ENCODE measurements at places on chromosomes 11 and 22.

- no peak for DNase-seq
These were observed 265.3 kb downstream of the OPCML start for GRCh38 chr11:133266986-133267385.

GRCh38 chr11:75323609-75324008 lies 27.9 kb downstream of the ARRB1 start:
- DNase-seq = no peak

- no peak for DNase-seq
These were observed 548.0 kb downstream of the ETS1 start for GRCh38 chr11:128039140-128040021.

- no peak for DNase-seq
These were observed 27.8 kb downstream of the TEAD1 start for GRCh38 chr11:12701811-12702592.

DNA sequence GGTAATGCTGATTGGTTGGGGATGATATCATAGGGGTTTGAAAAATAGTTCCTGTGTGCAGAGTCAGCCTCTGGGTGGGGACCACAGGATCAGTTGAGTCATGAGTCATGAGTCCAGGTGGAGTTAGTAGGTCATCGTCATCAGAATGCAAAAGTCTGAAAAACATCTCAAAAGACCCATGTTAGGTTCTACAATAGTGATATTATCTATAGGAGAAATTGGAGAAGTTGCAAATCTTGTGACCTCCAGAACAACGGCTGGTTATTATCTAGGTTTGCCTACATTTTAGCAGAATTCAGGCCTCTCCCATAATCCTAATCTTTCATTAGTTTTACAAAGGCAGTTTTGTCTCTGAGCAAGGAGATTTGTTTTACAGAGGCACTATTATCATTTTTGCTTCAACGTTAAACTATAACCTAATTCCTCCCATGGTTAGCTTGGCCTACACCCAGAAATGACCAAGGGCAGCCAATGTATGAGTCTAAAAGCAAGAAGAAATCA lies 38.9 kb downstream of the MS4A2 start:
- DNase-seq = no peak

GRCh38 chr22:26182723-26183122 lies 13.5 kb downstream of the SEZ6L start:
- no peak for DNase-seq

- DNase-seq = no peak
These were observed 1461.6 kb downstream of the BRD1 start for GRCh38 chr22:48366056-48366455.

DNA sequence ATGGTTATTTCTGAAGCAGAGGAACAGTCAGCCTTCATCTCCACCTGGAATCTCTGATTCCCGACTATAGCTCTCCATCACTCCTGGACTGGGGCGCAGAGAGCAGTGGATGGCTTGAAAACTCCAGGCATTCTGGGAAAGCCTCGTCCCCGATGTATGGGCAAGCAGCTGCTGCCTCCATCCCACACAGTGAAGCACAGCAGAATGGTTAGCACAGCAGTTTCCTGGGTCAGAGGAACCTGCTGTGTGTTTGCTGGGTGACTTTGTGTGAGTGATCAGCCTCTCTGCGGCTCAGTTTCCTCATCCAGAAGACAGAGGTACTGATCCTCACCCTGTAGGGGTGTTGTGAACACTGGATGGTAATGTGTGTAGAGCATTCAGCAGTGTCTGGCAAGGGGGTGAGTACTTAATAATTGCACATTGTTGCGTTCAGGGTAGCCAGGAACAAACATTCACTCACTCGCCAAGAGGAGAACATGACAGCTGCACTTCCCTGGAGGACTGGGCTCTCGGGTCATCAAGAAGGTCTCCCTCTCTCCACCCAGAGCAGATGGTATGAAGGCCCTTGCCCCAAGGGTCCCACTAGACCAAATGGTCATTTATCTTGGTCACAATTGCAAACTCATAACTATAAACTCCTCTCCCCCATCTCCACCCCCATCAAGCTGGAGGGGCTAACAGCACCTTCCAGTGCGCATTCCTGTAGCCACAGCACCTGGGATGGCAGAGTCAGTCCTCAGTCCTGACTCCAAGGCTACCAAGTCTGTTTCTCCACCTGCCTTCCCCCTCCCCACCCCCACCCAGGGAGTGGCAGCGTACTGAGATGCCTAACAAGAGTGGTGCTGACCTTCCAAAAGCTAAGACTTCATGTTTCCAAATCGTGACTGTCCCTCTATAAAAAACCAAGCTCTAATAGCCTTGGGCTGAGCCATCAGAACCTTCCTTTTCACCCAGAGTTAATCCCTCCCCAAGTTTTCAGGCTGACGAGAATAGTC lies 1.5 kb upstream of the CHST1 start:
- peak; percentile 25 for DNase-seq

GRCh38 chr11:99184146-99184545 lies 163.4 kb downstream of the CNTN5 start:
- DNase-seq = no peak

- DNase-seq = no peak
These were observed 14.2 kb downstream of the IFT27 start for GRCh38 chr22:36761553-36762240.

DNA sequence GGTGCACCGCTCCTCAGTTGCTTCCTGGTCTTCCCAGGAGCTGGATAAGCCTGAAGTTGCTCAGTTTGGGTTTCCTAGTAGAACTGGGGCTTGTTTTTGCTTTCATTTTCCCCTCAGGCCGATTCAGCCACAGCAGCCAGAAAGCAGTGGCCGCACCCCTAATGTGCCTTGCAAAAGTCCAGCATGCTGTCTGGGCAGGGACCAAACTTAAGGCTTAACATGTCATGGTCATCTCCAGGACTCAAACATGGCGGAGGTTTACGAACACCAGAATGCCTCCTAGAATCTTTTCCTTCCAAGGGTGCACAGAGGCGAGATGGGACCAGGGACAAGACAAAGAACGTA lies 2.5 kb downstream of the GNG3 start:
- peak; percentile 33 for DNase-seq

DNA sequence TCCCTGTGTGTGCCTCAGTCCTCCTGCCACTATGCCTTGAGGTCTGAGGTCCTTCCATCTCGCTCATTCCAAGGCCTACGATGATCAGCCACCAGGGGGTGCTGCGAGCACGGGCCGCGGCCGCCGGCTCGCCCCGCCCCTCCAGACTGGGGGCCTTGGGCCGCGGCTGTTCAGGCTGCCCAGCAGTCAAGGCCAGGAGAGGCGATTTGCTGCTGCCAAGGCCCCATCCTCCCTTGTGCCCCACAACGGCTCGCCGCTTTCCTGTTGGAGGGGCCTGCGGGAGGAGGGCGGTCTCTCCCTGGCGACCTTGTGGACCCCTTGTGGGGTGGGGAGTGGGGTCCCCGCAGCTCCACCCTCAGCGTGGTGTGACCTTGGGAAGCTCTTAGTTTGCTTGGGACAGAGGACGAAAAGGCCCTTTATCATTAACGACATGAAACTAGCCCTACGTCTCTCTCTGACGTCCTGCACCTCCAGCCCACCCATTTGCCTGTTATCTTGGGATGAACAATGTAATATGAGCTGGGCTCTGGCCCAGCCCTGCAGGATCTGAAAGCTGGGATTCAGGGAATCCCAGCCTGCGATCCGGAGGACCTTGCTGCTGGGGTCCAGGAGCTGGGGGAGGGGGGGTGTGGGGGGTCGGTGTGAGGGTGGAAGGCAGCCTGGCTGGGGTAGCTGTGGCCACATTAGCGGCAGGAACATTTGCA lies 5.3 kb upstream of the GALR3 start:
- DNase-seq = peak; percentile 72

- no peak for DNase-seq
These were observed 280.7 kb downstream of the DLG2 start for GRCh38 chr11:85346484-85346883.

GRCh38 chr11:39968071-39968470 lies 1491.4 kb downstream of the LRRC4C start:
- DNase-seq = no peak

GRCh38 chr11:724778-725386 lies 18.9 kb downstream of the EPS8L2 start:
- DNase-seq = no peak

GRCh38 chr11:111623527-111624030 lies 21.3 kb downstream of the SIK2 start:
- no peak for DNase-seq

GRCh38 chr11:68457216-68457897 lies 3.2 kb upstream of the PPP6R3 start:
- DNase-seq = no peak

DNA sequence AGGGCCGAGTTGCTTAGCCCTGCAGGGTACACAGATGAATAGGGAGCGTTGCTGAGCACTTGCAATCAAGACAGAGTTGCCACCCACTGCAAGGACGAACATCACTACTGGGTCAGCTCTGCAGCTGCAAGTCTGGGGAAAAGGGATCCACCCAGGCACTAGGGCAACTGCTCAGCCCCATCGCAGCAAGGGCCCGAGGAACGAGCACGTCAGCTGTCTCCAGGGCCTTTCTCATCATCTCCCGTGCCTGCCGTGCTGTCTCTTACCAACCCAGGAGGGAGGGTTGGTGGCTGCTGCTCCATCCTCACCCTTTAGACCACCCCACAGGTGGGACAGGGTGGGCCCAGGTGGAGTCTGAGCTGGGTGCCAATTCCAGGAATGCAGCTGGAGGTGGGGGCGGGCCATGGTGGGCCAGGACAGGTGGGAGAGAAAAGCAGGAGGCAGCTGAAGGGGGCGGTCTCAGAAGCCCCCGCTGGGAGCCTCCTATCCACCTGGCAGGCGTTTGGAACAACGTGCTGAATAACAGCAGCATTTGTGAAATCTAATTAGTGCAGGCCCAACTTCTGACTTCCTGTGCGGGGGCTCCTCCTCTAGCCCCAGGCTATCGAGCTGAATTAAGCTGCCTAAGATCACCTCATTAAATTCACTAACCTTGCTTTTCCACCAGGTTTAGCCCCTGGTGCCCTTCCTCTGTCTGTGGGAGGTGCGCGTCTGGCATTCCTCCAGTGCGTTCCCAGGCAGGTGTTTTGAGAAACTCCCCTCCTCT lies 252.5 kb downstream of the ST3GAL4 start:
- DNase-seq = no peak

DNA sequence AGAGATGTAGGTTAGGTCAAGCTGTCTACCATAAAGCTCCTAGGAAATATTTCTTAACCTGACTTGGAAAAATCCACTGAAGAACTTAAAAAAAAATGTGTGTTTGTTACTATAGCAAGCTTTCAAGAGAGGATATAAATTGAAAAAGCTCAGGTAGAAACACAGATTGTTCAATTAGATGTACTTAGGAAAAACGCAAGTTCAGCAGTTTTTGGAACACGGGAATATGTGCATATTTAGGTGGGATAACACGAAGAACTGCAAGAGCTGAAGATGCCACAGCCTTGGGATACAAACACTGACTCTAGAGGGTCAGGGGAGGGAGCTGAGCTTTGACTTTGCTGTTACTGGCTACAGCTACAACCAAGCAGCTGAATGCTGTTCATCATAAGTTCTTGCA lies 77.8 kb upstream of the FSHB start:
- DNase-seq = no peak

GRCh38 chr11:133974836-133975487 lies 18.2 kb upstream of the IGSF9B start:
- DNase-seq = no peak

DNA sequence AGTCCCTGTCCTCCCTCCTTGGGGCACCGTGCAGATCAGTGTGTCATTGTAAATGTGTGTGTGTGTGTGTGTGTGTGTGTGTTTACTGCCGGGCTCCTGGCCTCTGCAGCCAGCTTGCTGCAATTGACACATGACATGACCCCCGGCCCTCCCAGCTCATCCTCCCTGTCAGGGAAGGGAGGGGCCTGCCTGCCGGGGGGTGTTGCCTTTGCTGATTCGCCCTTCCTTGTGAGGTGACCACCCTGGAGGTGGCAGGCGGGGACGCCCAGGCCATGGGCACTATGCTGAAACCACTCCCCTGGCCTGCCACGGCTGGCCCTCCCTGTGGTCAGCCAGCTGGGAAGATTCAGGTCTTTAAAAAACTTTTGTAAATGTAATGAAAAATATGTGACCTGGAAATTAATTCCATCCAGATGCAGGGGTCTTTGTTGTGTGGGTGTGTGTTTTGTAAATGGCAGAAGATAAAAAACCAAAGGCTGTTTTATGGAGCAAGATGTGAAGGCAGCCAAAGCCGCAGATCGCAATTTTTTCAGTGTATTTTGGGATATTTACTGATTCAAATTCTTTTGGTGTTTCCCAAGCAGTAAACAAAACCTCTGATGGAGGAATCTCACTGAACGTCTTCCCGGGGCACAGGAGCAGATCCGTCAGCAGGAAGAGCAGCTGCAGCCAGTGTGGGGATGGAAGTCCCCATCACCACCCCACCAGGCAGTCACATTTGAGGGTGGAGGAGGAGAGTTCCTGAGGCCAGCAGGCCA lies 23.2 kb downstream of the SHISAL1 start:
- DNase-seq = no peak

- DNase-seq = no peak
These were observed 45.4 kb downstream of the SOX6 start for GRCh38 chr11:16310943-16311342.

- no peak for DNase-seq
These were observed 2082.7 kb upstream of the RAG2 start for GRCh38 chr11:38680746-38681145.

- DNase-seq = peak; percentile 6
These were observed 123.3 kb downstream of the APIP start for GRCh38 chr11:34792814-34793258.

GRCh38 chr11:44804449-44805437 lies 78.0 kb downstream of the TSPAN18 start:
- DNase-seq = no peak

DNA sequence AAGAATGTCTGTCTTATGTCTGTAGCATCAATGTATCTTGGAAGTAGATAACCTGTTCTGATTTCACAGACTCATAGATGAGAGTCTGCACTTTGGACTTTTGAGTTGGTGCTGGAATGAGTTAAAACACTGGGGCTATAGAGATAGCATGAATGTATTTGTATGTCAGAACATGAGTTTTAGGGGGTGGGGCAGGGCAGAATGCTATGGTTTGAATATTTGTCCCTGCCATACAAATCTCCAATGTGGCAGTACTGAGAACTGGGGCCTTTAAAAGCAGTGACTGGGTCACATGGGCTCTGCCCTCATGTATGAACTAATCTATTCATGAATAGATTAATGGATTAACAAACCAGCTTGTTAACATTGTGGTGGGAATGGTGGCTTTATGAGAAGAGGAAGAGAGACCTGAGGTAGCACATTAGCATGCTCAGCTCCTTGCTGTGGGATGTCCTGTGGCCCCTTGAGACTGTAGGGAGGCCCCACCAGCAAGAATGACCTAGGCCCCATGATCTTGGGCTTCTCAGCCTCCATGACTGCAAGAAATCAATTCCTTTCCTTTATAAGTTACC lies 15.5 kb upstream of the OR52K1 start:
- DNase-seq = no peak

DNA sequence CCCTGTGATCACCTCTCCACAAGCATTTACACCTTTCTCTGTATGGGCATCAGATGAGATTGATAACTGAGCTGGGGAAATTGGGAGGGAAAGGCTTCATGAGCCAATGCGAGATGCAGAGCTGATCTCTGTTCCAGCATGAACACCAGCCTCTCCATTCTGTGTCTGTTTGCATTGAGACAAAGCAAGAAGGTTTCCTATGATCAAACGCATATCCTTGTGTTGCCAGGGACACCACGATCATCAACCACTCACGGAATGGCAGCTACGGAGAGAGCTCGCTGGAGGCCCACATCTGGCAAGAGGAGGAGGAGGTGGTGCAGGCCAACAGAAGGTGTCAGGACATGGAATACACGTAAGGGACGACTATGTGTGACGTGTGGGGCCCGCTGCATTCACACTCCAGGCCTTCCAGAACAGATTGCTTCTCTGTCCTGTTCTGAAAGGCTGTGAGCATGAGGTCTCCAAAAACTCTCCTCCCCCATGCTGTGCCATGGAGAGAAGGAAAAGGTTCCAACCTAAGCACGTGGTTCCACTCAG lies 96.4 kb downstream of the AMOTL1 start:
- DNase-seq = no peak

- no peak for DNase-seq
These were observed 84.7 kb upstream of the SCUBE2 start for GRCh38 chr11:9176136-9176535.
